ENCODE measurements at places on chromosomes 6 and 20. TPM values are rescaled to one million over a fixed set of nuclear protein-coding genes. Genes with fewer than 3 reads are reported as not detected.

Gene KHDC1
- total RNA-seq = 1.3 TPM

Gene CTCFL
- not detected for total RNA-seq

Gene PI3
- 2.8 TPM for total RNA-seq

Gene SLA2
- total RNA-seq = not detected

Gene PNPLA1
- total RNA-seq = not detected

Gene MRAP2
- 0.15 TPM for total RNA-seq

Gene RPL10A
- 2,457 TPM for total RNA-seq

Gene GSTA3
- not detected for total RNA-seq

Gene BEND6
- 4.2 TPM for total RNA-seq

Gene SOX4
- total RNA-seq = 12.9 TPM

Gene COL21A1
- total RNA-seq = 5.4 TPM

Gene BMP2
- total RNA-seq = 6.7 TPM

Gene FAM209B
- total RNA-seq = not detected

Gene DACT2
- total RNA-seq = not detected

Gene MEP1A
- total RNA-seq = not detected

Gene PTK6
- 4.4 TPM for total RNA-seq
